ENCODE measurements at places on chromosomes 3 and 15.

DNA sequence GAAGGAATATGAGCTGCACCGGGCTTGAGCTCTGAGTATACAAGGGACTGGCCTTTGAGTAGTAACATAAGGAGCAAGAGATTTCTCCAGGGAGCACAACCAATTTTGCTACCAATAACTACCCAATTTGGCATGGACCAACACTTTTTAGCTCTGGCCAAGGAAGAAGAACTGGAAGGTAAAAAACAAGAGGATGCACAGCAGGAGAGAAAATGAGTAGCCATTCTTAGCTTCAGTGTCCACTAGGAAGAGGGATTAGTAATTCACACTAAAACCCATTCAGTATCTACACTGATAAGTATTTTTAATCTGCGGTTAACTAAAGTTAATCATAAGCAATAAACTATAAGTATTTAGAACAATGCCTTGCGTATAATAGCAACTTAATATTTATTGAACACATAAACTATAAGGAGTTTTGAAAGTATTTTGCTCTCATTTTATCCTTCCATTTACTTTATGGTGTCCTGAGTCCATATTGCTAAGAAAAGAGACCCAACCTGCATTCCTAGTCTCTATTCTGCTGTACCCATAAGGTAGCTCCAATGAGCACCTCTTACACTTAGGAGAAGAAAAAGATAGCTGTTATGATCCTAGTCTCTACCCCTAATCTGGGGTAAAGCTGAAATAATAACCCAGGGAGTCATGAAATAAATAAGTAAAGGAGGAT is 268.9 kb downstream of the IGSF11 start:
- no peak for DNase-seq

DNA sequence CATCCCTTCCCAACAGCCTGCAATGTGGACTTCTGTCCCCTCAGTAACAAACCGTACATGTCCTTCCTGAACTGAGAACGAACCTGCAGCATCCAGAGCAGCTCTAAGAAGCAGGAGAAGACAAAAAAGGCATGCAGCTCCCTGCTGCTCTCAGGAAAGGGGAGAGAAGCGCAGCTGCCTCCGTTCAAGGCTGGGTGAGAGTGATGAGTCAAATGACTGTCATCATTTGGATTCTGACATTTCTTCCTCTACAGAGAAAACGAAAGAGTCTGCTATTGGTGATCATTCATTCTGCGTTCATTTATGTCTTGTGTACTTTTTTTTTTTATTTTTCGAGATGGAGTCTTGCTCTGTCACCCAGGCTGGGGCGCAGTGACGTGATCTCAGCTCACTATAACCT is 677.8 kb downstream of the FHIT start:
- no peak for DNase-seq

- DNase-seq, result no peak
These were observed 12.9 kb downstream of the HEG1 start for GRCh38 chr3:125042725-125043406.

DNA sequence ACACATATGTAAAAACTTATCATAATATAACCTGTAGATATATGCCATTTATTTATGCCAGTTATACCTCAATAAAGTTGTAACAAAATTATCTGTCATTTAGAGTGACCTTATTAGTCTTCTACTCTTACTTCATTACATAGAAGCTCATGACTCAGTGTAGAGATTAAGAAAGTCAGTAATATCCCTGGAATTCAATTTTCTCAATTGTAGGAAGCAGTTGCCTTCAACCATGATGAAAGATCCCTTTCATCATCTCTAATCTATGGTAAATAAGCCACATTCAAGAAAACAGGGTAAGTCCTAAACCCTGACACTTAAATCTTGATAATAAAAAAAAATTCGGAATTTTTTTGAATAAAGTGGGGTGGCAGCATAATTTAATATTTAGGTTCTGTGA is 216.5 kb upstream of the PEX5L start:
- no peak for DNase-seq

DNA sequence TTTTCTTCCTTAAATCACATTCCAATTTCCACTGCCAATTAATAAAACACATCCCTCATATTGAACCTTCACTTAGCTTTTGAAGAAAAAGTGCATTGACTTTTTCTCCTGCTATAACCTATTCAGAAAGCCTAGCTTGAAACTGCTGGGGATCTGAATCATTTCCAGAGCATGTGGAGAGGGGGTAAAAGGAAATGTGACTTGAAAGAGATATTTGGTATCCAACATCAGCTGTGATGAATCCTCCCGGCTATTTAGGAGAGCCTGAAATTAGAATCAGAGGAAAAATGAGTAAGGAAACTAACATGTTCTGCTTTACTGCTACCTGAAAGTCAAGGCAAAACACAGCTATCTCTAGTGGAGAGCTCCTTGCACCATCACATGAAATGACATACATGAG is 2.6 kb upstream of the GNB5 start:
- no peak for DNase-seq

DNA sequence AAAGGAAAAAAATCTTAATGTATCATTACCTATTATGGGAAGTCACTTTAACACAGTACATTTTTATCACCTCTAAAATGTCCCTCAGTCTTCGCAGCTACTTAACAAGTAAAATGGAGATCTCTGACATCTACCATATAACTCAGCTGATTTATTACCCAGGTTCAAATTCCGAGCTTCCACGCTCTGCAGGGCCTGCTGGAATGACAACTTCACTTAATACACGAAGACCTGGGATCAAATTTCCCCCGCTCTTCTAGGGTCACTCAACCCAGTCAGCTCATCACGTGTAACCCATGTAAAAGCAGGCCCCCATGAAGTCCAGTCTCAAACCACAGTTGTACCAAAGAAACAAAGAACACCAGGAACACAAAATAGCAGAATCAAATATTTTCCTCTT is 44.2 kb upstream of the ACP3 start:
- DNase-seq, result no peak

DNA sequence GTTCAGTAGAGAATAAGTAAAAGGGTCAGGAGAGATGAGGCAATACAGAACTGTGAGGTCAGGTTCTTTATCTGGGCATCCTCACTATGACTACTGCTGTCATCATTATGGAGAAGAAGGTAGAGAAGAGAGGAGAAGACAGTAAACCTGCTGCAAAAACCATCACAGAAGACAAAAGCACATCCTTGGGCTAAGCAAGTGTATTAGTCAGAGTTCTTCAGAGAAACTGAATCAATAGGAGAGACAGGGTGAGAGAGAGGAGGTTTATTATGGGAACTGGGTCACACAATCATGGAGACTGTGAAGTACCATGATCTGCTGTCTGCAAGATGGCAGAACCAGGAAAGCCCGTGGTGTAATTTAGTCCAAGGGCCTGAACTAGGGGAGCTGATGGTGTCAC is 9.5 kb upstream of the ABHD17C start:
- DNase-seq, result no peak

DNA sequence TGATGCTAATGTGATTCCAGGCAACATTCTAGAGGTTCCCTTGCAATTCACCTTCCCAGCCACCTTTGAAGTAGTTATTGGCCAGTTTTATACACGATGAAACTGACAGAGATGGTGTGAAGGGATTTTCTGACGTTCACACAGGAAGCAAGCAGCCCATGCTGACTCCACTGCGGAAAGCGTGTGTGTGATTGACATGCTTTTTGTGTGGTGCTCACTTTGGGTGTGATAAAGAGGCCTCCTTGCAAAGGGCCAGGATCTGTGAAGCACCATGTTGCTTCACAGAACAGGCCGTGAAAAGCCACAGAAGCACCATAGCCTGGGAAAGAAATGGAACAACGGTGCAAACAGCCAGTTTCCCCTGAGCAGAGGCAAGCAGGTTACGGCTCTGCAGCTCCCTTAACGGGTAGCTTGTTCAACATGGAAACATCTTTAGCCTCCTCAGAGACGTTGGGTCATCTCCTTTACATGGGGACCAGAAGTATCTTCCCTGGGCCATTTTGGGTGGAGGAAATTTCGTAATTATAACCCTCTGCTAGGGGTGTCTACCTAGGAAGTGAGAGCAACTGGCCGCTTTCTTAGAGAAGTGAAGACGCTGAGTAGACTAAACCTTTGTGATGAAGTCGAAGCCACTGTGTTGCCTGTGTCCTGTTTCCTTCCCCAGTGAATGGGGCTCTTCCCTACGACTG is 108.5 kb downstream of the APBA2 start:
- DNase-seq, result no peak

- no peak for DNase-seq
These were observed 8.5 kb downstream of the BHLHE40 start for GRCh38 chr3:4987538-4988296.

- no peak for DNase-seq
These were observed 10.6 kb upstream of the ANKDD1A start for GRCh38 chr15:64901141-64901540.

DNA sequence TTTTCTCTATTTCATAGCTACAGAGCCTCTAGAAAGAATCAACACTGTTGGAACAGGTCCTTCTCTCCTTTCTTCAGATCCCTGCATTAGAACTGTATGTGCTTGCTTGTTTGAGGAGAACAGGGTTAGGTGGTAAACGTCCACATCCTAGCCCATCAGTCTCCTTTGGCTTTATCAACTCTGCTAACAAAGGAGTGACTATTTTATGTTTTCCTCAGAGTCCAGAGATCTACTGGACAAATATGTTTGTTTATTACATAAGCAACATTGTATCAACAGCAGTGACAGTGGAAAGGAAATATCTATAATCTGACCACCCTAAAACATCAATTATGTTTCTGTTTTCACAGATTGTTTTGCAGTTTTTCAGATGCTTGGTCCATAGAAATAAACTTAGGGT is 39.6 kb downstream of the CMSS1 start:
- DNase-seq, result no peak

GRCh38 chr3:185658943-185659342 is 72.8 kb downstream of the SENP2 start:
- DNase-seq, result no peak

DNA sequence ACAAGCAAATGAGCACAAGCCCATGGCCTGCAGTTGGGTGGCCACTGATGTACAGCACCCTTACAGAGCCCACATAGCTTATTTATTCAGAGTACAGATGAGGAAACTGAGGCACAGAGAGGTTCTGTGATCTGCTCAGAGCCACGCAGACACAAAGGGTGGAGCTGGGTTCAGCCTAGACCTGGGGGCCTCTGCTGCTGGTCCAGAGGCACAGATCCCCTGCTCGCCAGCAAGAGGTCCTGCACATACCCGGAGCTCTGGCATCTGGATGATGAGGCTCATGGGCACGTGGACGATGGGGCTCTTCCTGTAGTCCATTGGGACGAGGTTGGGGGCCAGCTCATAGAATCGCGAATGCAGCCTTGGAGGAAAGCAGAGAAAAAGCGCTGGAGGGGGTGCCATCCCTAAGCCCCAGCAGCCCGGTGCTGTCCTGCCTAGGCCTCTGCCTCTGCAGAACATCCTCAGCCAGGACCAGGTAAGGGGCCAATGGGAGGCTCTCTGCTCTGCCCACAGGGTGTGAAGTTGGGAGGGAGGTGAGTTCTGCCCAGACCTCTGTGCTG is 18.6 kb downstream of the SH2D7 start:
- no peak for DNase-seq

DNA sequence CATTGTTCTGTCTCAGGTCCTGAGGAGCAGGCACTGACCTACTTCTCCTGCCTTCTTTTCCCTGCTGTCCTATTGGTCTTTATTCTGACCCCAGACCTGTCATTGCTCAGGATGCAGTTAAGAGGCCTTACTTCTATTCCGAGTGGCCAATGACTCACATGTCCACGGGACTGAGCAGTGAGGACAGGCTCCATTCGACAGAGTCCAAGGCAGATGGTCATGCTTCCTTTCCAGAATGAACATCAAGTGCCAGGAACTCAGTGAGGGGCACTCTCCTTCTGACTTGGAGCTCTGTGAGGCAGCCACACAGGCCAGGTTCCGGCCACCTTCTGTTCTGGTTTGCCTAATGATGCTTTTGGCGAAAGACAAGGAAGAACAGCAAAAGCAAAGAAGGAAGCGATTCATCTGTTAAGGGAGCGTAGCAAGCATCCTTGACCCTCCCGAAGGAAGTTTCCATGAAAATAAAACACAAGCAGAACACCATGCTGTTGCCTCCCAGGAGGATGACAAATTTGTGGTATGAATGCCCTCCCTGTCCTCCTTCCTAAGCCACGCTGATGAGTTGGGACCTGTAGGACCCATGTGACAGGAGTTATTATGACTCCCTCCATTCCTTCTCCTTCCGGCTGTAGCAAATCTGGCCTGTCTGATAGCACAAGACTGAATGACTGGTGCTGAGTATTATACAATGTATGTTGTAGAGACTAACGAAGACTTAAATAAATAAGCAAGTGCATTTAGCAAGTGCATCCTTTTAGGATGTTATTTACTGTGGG is 14.4 kb upstream of the TPRG1 start:
- DNase-seq, result no peak

DNA sequence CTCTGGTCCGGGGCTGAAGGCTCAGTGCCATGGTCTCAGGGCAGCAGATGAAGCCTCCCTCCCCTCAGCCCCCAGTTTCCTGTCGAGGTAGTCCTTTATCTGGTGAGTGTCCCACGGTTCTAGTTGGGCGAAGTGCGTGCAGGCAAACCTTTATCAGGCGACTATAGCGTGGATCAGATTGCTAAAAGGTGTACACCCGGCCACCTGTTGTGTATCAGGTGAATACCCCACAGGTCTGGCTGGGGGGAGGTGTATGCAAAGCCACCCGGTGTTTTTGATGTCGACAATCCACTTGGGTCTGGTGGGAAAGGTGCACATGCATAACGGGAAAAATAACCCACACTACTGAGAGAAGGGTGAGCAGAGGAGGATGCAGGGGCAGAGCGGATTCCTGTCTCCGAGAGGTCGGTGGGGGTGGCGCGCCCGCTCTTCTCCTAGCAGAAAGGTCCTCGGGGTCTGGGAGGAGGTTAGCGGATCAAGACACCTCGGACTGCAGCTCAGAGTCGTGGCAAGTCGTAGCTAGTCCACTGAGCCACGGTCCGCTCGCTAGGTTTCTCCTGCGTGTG is 507 bp downstream of the SLC12A6 start:
- DNase-seq, result no peak

- DNase-seq, result peak; percentile 85
These were observed 103.3 kb upstream of the COL8A1 start for GRCh38 chr3:99534951-99535704.

DNA sequence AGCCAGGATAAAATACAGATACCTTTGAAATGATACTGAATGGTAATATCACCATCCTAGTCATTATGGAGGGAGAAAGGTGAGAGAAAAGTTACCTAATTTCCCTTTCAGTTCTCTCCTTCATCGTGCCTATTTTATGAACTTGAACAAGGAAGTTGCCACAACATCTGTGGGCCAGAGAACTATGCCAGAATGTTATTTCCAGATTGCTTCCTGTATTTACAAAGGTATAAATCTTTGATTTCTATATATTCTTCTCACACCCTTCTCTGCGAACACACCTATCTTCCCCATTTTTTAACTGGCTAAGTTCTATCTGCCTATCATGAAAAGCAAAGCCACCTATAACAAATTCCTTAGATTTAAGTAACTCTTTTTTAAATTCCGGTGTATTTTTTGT is 163.6 kb upstream of the GRM7 start:
- no peak for DNase-seq

DNA sequence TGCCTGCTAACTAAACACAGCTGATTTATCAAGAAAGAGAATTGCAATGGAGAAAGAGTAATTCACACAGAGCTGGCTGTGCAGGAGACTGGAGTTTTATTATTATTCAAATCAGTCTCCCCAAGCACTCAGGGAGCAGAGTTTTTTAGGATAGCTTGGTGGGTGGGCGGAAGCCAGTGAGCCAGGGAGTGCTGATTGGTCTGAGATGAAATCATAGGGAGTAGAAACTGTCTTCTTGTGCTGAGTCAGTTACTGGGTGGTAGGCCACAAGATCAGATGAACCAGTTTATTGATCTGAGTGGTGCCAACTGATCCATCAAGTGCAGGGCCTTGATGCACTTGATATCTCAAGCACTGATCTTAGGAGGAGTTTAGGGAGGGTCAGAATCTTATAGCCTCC is 891.9 kb upstream of the CADM2 start:
- no peak for DNase-seq
